ENCODE measurements at places on chromosomes 11 and 22.

DNA sequence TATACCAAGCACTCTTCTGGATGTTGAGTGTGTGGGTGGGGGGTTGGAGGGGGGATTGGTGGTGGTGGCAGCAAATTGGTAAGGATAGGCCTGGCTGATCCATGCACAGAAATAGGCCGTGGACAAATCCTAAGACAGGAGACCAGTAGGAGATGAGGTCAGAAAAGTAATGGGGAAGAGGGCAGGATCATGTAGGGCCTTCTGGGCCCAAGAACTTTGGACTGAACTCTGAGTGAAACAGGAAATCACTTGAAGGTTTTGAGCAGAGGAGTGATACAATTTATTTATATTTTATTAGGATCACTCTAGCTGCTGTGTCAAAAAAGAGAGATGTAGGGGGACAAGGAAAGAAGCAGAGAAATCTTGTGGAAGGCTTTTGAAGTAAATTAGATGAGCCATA, 28.7 kb downstream of the TSG101 start:
- DNase-seq, result no peak

DNA sequence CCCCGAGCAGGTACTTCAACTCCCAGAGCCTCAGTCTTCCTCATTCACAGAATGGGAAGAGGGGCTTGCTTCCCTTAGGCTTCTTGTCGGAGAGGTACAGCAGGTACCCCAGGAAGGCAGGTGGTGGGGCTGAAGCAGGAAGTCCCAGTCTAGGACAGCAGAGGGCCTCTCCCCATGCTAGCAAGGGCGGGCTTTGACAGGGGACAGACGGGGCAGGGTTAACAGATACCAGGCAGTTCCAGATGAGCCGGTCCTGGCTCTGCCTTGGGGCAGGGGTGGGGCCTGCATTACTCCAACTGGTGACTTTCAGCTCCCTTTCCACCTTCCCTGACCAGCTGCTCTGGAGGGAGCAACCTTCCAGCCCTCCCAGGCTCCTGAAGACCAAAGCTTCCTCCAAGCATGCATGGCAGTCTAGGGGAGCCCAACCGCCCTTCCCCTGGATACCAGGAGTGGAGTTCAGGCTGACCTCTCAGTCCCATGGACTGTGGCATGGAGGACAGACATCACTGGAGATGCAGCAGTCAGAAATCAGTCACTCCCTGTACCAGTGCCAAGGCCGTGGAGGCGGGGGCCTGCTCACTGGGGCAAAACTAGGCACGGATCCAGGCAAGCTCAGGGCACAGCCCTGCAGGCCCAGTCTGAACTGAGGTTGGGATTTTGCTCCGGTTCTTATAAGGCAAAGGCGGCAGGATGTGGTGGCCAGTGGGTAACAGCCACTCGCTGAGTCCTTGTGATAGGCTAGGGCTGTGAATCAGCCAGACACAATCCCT, 60.5 kb downstream of the NAT10 start:
- DNase-seq, result no peak

GRCh38 chr11:88196393-88196792, 21.1 kb upstream of the RAB38 start:
- DNase-seq, result no peak

DNA sequence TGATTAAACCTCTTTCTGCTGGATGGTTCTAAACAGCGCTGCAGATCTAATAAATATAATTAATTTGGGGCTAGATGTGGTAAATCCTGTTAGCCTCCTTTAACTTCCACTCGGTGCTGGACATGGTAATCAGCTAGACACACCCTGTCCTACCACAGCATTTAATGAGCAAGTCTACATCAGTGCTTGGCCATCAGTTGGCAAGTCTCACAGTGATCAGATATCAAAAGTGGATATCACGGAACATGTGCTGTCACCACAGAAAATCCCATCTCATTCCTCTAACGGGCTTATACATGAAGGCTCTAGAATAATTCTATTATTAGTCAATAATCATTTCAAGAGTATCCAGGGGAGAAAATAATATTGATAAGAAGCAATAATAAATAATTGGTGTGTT, 5.6 kb upstream of the USP28 start:
- no peak for DNase-seq

DNA sequence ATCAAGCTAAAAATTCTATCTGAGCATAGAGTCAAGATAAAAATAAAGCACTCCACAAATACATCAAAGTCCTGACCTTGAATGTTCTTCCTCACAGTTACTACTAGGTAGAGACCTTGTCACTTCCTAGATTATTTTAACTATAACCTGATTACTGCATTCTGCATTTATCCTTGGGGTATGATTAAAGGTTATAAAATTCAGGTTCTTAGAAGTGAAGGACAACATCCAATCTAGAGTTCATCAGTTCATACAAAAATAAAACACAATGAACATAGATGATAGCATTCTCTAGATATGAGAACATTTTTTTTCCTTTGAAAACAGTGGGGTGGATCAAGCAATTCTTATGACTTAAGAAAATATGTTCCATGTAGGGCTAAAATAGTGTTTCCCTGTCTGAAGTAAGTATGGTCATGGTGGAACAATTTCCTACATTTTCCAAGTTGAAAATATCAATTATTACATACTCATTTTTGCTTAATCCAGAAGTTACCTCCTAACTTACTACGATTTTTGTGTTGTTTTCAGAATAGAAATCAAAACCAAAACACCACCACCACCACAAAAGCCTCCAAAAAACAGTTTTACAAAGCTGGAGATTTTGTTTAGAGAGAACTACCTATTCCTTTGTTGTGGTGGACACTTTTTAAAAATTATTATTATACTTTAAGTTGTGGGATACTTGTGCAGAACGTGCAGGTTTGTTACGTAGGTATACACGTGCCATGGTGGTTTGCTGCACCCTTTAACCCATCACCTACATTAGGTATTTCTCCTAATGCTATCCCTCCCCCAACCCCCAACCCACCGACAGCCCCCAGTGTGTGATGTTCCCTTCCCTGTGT, 112.0 kb upstream of the DDI1 start:
- no peak for DNase-seq

DNA sequence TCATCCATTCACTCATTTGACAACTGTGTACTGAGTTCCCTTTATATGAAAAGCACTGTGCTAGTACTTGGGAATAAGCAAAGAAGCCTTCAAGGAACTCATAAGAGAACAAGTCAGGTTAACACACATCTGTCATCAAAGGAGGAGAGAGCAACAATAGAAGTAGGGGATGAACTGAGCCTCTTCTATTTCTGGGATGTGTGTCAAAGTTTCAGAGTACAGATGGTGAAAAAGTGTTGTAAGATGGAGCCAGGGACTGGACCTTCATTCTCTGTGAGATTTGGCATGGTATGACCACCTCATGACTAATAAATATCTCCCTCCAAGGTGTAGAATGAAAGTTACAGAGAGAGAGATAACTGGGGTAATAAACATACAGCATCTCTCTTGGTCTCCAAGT, 349.8 kb upstream of the PLET1 start:
- DNase-seq, result no peak
